ENCODE measurements at places on chromosomes 1 and 21.

DNA sequence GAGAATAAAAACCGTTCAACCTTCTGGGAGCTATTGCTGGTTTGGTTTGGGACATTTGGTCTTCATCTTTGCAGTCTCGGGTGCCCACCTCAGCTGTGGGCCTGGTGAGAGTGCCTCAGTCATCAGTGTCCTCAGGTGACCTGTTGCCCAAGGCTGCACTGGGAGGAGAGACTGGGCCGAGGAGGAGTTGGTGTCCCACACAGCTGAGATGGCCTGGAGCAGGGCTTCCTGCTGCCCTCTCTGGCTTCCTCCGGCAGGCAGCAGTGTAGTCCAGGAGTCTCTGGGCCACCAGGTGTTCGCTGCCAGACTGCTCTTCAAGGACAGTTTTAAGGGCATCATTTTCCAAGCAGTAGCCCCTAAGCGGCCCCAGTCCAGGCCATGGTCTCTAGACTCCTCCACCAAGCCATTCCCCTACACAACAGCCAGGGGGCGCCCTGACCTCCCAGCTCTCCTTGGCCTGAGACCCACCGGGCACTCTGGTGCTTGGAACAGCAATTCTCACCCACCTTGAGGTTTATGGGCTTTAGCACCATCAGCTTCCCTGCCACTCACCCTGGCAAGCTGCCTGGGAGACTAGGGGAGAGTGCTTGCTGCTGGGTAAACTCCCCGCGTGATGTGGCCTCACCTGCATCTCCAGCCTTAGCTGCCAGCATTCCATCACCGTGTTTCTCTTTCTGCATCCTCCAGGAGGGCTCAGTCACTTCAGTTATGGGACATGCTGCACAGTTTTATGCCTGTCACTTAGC lies 9.1 kb upstream of the SYTL1 start:
- DNase-seq: no peak

- DNase-seq: no peak
These were observed 37.2 kb downstream of the RRP1 start for GRCh38 chr21:43826623-43826974.

DNA sequence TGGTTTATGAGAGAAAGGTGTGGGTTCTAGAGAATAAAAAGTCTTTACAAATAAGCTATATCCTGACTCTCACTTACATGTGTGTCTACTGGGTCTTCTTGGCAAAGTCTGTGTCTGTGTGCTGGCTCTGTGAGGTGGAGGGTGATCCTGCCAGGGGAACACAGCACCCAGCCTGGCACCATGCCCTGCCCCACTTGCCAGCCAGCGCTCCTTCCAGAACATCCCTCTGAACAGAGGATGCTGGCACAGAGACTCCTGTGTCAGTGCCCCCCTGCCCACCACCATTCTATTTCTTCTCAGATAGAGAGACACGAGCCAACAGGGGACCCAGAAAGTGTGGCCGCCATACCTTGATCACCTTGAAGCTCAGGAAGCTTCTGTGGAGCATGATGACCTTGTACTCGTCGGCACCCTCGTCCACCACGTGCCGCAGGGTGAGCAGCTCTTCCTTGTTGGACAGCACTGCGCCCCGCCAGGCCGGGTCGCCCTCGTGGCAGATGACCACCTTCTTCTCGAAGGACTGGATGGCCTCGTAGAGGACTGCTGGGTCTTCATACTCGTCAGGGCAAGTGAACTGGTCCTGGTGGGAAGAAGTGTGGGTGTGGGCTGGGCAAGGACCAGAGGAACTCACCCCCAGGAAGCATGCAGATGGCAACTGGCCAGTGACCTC lies 49.7 kb downstream of the NTPCR start:
- no peak for DNase-seq

- DNase-seq: no peak
These were observed 3.5 kb upstream of the KRTAP27-1 start for GRCh38 chr21:30340714-30341573.

- no peak for DNase-seq
These were observed 721 bp downstream of the C1orf54 start for GRCh38 chr1:150273311-150273710.

GRCh38 chr1:173857363-173857917 lies 10.3 kb downstream of the GAS5 start:
- no peak for DNase-seq

GRCh38 chr1:44237721-44238457 lies 24.6 kb downstream of the DMAP1 start:
- no peak for DNase-seq

GRCh38 chr1:29691499-29691898 lies 455.2 kb downstream of the PTPRU start:
- no peak for DNase-seq

DNA sequence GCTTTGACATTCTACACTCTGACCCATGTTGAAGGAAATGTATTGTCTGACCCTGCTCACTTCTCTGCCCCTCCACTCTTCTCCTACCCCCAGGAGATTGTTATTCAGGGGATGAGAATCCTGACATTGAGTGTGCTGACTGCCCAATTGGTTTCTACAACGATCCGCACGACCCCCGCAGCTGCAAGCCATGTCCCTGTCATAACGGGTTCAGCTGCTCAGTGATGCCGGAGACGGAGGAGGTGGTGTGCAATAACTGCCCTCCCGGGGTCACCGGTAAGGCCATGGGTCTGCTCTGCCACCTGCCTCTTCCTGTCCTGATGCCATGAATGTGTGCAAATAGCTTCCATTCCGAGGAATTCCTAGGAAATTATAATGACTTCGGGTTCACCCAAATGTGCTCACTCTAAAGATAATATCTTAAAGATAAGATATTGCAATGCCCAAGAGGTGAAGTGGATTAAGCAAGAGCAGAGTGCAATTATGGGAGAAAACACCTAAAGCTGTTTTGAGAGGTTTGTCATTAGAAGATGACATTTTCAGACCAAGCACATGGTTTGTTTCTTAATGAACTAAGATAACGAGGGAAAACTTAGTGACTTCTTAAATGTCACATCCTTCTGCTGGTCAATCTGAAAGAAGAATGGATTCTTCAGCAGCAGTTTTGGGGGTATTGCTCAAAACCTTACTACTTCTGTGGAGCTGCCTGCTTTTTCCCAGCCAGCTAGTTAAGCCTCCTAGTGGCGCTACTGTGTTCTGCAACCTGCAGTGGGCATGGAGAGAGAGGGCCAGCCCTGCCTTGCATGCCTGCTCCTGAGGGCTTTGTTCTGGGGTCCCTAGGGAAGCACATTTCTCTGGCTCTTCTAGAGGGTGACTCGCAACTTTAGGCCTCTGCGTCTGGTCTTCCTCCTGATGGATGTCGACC lies 41.6 kb downstream of the LAMC2 start:
- no peak for DNase-seq

DNA sequence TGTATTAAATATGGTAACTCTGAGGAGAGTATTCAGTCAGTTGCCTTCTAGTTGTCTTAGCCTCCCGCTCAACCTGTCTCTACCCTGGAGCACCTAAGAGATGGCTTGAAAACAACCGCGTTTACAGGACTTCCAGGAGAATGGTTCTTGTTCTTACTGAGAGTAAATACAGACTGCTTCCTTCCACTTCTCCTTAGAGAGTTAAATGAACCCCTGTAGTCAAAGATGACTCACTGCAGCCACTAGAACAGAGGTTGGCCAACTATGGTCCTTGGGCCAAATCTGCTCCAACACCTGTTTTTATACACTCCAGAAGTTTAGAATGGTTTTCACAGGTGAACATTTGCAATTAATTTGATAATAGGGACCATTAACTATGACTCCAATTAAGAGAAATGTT lies 60.1 kb upstream of the ASB17 start:
- DNase-seq: no peak

- no peak for DNase-seq
These were observed 319.4 kb downstream of the BRINP2 start for GRCh38 chr1:177490036-177490639.

GRCh38 chr21:34537838-34538237 lies 25.8 kb upstream of the KCNE1 start:
- no peak for DNase-seq

DNA sequence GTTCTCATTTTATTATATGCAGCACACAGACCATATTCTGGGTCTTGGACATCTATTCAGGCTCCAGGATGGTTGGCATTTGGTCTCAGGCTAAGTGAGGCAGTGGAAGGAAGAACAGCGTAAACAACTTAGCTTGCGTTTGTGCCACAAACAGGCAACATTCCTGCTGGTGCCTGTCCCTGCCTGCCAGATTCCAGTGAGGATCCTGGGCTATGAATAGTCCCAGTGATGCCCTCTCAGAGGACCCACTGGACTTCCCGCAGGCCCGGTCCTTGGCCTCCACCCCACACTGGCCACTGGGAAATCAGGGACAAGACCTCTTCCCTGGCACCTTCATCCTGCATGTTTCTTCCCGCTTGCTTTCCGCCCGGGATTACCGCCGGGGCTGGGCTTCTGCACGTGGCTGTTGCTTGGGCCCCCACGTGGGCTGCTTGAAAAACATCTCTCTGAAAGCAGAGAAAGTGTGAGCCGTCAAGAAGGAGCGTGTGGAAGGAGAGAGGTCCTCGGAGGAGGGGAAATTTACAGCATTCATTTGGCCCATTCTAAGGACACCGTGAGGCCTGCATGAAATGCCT lies 145.1 kb upstream of the WNT4 start:
- no peak for DNase-seq

GRCh38 chr1:52002038-52002917 lies 11.8 kb upstream of the RAB3B start:
- DNase-seq: peak; percentile 84

- DNase-seq: no peak
These were observed 21.7 kb upstream of the CTSK start for GRCh38 chr1:150829751-150830150.

GRCh38 chr1:64516803-64517568 lies 47.1 kb downstream of the CACHD1 start:
- no peak for DNase-seq

- DNase-seq: no peak
These were observed 7.2 kb upstream of the RNU1-1 start for GRCh38 chr1:16521288-16521583.

DNA sequence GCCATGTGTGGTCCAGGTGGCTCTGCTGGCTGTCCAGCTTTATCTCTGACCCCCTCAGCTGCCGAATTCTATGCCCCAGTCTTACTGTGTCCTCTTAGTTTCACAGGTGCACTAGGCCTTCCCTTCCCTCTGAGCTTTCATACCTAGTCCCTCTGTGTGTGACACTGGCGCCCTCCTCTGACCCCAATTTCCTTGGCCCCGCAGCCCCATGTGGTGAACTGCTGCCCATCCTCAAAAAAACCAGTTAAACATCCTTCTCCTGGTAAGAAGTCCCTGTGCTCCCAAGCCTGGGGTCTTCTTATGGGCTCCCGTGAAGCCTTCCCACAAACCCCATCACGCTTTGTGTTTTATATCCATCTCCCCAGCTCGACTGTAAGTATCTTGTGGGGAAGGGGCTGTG lies 93.9 kb upstream of the TSPAN2 start:
- no peak for DNase-seq

DNA sequence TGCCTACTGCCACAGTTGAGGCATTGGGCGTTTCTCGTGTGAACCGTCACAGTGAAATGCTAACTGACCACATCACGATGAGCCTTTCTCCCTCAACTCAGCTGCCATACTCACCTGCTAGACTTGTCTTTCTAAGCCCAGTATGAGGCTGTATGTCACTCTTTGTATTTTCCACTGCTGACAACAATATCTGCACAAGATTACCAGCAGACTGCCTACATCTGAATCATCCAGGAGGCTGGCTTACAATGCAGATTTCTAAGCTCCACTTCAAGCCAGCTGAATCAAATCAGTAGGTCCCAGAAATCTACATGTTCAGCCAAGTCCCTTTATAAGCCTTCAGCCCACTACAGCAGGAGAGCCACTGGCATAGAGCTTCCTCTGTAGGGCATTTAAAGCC lies 355.0 kb upstream of the DUSP10 start:
- no peak for DNase-seq

GRCh38 chr1:220198186-220199005 lies 73.9 kb downstream of the RAB3GAP2 start:
- DNase-seq: no peak

DNA sequence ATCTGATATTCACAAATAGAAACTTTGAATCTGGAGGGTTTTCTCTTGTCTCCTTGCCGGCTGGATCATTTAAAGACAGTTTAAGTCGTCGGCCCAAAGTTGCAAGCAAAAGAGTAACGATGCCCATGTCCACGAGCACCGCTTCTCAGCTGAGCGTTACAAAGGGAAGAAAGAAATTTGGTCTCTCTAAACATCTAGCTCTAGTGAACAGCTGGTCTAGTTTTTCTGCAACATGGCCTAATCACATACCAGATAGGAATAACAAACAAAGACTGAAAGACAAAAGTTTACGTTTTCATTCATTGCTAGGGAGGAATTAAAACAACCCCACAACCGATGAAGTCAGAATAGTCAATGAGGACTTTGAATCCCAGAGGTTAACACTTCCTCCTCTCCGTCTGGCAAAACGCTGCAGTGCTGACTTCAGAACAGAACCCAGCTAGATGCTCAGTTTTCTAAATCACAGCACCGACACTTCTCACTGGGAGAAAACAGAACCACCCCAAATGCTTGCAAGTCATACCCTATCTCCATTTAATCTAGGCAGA lies 69.4 kb downstream of the NTPCR start:
- DNase-seq: peak; percentile 39

All from AG09319 (cell line).